ENCODE measurements at places on chromosomes 6 and 20. TPM values are rescaled to one million over a fixed set of nuclear protein-coding genes. Genes with fewer than 3 reads are reported as not detected.

Gene ULBP1
- total RNA-seq = 0.31 TPM

- H3K4me1 ChIP-seq = no peaks in the 10 kb centered on the region
- H3K36me3 ChIP-seq = no peaks in the 10 kb centered on the region
- H3K4me3 ChIP-seq = no peak overlapping the region
- H3K27ac ChIP-seq = no peak overlapping the region
- no peak for DNase-seq
Measured at GRCh38 chr6:167442245-167442644, 117.4 kb downstream of the TTLL2 start.

Gene KCNS1
- 0.39 TPM for total RNA-seq

- no peak overlapping the region for H3K27ac ChIP-seq
- H3K4me3 ChIP-seq = no peak overlapping the region
- H3K27me3 ChIP-seq = no peaks in the 10 kb centered on the region
- no peaks in the 10 kb centered on the region for H3K36me3 ChIP-seq
- peaks cover 7% of the 10 kb centered on the region for H3K4me1 ChIP-seq
Measured at GRCh38 chr20:37567331-37567665, 39.6 kb upstream of the BLCAP start.

Gene EDN3
- not detected for total RNA-seq

- H3K4me3 ChIP-seq = no peak overlapping the region
- no peak for DNase-seq
- no peak overlapping the region for H3K27ac ChIP-seq
Measured at GRCh38 chr6:167235005-167235404, 56.1 kb upstream of the UNC93A start.

Gene PRICKLE4
- 5.6 TPM for total RNA-seq

- no peak for DNase-seq
- H3K36me3 ChIP-seq = no peaks in the 10 kb centered on the region
- H3K4me3 ChIP-seq = no peak overlapping the region
- H3K27ac ChIP-seq = no peak overlapping the region
Measured at GRCh38 chr6:3287308-3287707, 28.6 kb downstream of the PSMG4 start.

Gene RPP21
- 46.6 TPM for total RNA-seq

- DNase-seq = no peak
- no peaks in the 10 kb centered on the region for H3K27me3 ChIP-seq
- no peaks in the 10 kb centered on the region for H3K36me3 ChIP-seq
- peaks cover 24% of the 10 kb centered on the region for H3K4me1 ChIP-seq
- no peak overlapping the region for H3K4me3 ChIP-seq
- no peak overlapping the region for H3K27ac ChIP-seq
Measured at GRCh38 chr6:154513601-154514320, 3.3 kb upstream of the CNKSR3 start.

DNA sequence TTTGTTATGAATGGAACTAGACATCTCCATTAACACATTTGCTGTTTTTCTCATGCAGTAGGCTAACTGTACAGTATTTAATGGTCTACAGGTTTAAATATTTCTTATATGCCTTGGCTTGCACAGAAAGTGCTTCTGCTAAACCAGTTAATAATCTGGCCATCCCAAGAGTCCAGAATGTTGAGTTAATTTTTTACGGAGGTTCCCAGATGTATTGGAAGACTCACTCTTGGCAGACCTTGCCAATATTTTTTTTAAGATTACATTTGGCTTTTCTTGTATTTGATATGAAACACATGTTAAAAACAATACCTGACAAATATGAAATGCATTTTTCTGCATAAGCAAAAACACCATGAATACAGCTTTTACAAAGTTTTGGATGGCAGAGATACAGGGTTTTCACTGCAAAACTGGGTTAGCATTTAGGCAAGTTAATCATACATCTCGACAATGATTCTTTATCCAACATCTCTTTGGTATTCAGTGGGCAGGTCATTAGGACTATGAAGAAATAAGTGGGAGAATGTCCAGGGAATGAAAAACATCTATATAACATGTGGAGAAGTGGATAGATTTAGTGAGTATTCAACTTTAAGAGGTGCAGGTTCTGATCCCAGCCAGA lies 94.0 kb downstream of the SGK1 start:
- no peaks in the 10 kb centered on the region for H3K36me3 ChIP-seq
- H3K27me3 ChIP-seq = no peaks in the 10 kb centered on the region
- no peak for DNase-seq
- H3K27ac ChIP-seq = no peak overlapping the region
- H3K4me3 ChIP-seq = no peak overlapping the region
